Osteoblast (primary cell): ENCODE measurements at places on chromosomes 3 and 15. TPM values are rescaled to one million over a fixed set of nuclear protein-coding genes. Genes with fewer than 3 reads are reported as not detected.

GRCh38 chr3:25084016-25084415, 344.0 kb upstream of the RARB start:
- DNase-seq: no peak

The ZNF660 gene
- total RNA-seq: 5.0 and 5.8 TPM in 2 replicates

The AMT gene
- 1.1 and 1.2 TPM in 2 replicates for total RNA-seq

DNA sequence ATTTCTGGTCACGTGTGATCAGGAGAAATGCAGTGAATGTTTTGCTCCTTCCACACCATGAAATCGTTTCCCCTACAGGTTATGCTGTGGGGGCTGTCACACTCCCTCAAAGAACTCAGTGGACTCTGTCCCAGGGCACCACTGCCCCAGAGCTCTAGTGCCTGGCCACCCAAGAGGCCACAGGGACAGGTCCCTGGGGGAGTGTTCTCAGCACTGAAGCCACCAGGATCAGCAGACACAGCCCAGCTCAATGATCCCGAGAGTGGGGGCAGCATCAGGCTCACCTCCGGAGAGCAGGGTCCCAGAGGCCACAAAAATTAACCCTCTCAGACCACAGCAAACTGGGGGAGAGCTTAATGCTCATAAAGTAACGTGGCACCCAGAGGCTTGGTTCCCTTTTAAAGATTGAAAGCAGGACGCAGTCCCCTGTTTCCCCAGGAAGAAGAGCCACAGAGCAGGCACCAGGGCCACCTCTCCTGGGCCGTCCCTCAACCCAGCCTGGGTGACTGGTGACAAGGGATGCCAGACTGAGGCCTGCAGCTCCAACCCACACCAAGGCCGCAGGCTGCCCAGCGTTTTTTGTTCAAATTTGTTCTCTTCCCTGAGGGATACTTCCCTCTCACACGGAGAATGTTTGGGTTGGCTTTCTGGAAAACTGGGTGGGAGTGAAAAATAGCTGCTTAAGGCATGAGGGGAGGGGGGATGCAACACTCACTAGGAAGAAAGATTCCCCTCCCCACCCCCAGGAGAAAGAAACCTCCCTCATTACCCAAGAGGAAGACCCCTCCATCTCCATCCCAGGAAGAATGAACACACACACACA, 123.3 kb upstream of the IGF1R start:
- no peak for DNase-seq

DNA sequence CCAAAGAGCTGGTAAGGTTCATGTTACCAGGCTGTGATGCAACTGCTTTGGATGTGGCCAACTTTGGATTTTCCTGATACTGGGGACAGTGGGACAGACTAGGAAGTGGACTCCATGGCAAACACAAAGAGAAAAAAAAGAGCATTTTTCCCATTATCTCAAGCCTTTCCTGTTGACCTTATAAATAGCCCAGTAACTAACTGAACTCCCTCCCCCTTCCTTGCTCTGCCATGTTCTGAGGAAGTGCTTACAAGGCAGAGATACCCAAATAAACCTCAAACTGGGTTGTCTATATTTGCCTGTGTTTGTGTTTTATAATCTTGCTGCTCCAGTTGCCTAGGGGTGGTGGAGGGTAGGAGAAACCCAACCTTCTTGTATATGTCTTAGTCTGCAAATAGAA, 27.3 kb upstream of the SLC9A9 start:
- DNase-seq: no peak

DNA sequence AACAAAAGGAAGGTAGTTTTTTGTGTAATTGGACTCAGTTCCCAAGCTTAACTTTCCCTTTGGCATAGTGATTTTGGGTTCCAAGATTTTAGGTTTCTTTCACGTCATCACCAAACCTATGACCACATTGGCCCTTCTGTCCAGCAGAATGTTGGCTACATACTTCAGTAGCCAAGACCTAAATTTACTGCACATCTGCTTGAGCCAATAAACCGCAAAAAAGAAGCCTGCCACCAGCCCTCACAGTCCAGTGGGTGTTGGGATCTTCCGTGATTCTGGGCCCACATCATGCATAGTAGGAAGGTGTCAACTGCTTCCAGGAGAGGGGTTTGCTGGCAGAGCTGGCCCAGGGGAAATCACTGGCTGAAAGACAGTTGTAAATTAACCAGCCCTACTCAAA, 57.6 kb upstream of the LIPC start:
- no peak for DNase-seq

The KNG1 gene
- total RNA-seq: not detected in 2 replicates

The BCL2A1 gene
- 0.29 TPM in 1 of 2 replicates, not detected in the other for total RNA-seq

- DNase-seq: peak; percentile 90
These were observed 202.7 kb upstream of the KBTBD8 start for GRCh38 chr3:66795365-66795764.

- peak; percentile 52 for DNase-seq
These were observed 30.7 kb downstream of the SEMA7A start for GRCh38 chr15:74402873-74403587.

- peak; percentile 59 for DNase-seq
These were observed 661 bp upstream of the PARP14 start for GRCh38 chr3:122679882-122680474.

DNA sequence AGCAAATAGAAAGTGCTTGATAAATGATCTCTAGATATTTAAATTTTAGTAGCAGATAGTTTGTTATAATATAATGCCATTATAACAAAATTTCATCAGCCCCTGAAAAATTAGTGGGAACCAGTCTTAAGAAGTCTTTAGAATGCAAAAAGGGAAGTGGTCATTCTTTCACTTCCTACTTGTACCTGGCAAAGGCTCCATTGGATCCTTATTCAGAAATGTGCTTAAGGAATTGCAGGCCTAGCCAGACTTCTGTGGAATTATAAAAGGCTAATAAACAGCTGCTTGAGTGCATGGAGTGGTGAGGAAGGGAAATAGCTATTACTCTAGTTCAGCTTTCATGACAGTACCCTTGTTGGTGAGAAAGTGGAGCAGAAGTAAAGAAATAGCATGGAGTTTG, 24.2 kb downstream of the PPM1L start:
- no peak for DNase-seq

The DPPA2 gene
- total RNA-seq: not detected in 2 replicates

The ZNF662 gene
- 4.0 and 4.1 TPM in 2 replicates for total RNA-seq

The MITF gene
- total RNA-seq: 11.6 and 16.2 TPM in 2 replicates

DNA sequence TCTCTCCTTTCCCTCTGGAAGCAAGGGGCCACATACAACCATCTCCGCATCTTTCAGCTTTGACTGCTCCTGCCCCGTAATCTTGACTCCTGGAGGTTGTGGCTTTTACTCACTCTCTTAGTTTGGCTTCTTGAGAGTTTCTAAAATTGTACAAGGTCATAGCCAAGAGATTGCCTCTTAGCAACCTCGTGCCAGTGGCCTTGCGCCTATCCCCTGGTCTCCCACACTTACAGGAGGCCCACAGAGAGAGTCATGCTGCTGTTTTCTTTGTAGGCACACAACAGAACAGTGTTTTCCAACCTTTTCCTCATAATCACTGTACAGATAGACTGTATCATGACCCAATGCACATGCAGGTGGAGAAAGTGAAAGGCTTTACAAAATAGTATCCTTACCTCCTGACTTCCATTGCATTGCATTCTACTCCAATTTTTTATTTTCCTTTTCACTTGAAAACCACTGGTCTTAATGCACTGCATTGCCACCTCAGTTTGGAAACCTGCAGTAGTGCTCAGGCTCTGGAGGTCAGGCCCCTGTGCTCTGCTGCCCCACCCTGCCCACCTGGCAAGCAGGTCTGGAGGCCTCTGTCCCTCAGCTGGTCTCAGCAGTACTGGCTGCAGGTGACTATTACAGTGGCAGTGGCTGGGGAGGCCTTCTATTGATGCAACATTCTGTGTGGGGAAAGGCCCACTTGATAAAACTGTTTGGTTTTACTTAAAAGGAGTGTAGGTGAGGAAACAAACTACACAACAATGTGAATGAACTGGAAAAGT, 156.2 kb downstream of the DNAJB8 start:
- DNase-seq: no peak

DNA sequence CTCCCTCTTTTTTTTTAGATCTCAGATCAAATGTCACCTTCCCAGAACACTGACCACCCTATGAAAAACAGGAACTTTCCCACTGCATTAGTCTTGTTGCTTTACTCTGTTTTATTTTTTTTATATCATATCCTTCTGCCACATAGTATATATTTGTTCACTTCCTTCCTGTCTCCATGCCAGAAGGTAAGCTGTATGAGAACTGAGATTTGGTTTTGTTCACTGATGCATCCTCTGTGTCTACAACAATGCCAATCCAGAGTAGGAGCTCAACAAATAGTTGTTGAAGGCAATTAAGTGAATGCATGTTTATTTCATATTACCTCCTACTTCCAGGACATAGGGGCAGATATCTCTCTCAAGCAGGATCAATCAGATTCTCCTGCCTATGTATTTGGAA, 114.4 kb downstream of the TPRG1 start:
- DNase-seq: no peak

The CHRFAM7A gene
- total RNA-seq: under 0.01 and 0.72 TPM in 2 replicates

DNA sequence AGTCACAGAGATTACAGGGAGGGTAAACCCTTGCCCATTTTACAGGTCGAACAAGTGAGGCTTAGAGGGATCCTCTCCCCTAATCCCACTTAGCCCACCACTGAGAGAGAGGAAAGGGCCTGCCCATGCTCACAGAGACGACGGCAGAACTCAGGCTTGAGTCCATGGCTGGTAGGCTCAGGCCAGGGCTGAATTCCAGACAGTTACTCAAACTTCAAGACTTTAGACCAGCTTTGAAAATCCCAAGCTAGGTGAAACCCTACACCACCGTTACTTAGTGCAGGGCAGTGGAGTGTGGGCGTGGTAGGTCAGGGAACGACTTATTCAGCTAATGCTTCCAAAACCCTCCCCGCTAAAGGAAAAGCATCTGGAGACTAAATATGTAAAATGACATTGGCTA, 16.4 kb downstream of the GRIP2 start:
- peak; percentile 85 for DNase-seq

The PCOLCE2 gene
- total RNA-seq: 19.7 and 21.4 TPM in 2 replicates

The SLC28A2 gene
- not detected in 2 replicates for total RNA-seq

- DNase-seq: no peak
These were observed 220.9 kb upstream of the CTDSPL start for GRCh38 chr3:37640636-37641375.

DNA sequence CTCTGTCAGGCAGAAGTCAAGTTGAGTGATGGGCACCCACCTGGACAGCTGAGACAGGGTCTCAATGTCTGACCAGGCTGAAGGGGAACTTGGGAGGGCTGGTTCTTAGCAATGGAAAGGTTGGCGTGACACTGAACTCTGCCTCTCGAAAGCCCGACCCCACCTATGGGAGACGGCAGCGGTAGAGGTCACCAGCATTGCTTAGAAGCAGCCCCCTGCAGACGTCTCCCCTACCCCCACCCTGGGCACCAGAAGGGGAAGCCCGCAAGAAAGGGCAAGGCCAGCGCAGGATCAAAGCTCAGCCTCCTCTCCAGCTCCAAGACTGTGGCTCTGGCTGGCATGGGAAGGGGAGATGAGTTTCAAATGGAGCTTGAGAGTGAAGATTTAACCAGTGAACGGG, 184.8 kb upstream of the LYSMD4 start:
- no peak for DNase-seq

DNA sequence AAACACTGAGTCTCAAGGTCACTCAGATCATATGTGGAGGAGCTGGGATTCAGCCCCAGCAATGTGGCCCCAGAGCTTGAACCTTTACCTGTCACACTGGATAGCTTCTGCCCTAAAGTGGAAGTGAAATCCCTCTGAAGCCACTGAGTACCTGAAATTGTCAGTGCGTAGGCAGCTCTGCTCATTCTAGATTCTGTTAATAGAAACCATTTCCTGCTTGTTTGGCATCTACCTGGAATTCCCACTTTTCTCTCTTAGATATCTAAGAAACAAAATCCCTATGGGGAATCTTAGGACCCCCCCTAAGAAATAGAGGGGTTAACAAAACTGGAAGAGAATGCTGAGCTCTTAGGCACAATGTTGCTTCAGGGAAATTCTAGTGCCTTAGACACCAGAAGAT, 29.8 kb downstream of the FBXL22 start:
- DNase-seq: no peak

DNA sequence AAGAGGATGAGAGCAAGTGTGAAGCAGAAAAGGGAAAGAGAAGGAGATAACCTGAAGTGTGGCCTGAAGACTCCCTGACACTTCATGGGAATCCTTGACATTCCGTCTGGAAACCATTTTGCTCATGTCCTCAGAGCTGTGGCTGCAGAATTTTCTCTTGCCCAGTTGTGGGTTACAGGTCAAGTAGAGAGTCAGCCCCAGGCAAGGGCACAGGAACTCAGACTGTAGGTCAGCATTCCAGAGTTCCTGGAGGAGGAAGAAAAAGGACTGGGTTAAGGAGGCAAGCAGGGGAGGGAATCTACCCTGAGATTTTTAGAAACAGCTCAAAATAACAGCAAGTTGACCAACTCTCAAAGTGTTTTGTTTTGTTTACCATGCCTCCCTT, 4.1 kb upstream of the THSD4 start:
- DNase-seq: no peak

DNA sequence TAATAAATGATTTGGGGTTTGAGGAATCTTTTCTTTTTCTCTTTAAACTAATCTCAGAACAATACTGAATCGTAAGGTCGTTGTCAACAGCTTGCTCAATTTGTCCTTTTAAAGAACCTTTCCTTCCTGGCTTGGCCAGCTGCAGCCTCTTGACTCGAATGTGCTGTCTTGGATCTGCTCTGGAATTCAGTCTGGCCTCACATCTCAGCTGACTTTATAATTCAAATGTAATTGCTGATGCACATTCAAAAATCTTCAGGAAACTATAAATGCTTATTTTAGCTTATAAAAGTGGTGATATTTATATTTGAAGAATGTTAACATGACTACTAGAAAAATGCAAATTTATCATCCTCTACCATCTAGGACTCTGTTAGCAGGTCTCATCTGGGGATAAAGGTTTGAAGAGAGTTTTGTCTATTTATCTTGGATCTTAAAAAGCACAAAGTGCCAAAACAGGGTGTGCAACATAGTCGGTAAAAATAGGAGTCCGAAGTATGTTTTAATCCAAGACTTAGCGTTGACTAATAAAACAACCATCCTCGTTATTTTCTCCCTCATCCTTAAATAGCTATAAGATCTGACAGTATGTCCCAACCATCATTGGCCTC, 1035.2 kb downstream of the MCTP2 start:
- DNase-seq: no peak

DNA sequence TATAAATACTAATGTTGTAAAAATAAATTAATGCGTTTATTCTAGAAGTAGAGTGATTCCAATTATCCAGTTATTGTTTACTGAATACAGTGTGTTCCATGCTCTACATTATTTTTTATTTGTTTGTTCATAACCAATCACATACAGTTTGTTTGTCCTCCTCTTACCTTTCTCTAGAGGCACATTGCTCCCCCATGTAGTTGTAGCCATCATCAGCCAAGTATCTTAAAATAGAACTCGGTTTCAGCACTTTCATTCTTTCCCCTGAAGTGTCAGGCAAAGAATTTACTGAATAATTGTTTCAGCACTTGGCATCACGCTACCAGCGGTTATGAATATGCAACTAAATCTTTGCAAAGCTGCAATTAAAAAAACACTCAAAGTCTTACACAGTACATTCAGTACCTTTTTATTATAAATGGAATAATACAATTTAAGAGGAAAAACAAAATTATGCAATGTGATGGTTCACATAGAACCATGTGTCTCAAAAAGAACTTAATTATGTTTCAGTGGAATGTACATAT, 448.6 kb upstream of the ATP10A start:
- DNase-seq: no peak

- DNase-seq: peak; percentile 94
These were observed 23.7 kb downstream of the ALPK3 start for GRCh38 chr15:84840741-84841429.
